ENCODE measurements at places on chromosomes 3 and 15.

DNA sequence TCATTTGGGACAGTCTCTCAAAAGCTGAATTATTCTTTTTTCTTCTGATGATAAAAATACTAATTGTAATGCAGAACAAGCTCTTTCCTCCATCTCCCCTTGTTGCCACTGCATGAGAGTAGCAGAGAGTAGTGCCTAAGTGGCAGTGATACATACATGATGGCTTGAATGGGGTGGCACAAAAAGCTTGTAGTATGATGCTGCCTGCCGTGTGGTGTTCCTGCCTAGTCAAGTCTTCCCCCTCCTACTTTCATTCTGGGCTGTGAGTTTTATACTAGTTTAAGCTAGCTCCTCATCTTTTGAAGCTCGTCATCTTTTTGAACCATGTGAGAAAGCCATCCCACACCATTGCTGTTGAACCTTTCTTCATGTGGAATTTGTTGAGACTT, 230.5 kb downstream of the NFKBIZ start:
- no peak for DNase-seq

DNA sequence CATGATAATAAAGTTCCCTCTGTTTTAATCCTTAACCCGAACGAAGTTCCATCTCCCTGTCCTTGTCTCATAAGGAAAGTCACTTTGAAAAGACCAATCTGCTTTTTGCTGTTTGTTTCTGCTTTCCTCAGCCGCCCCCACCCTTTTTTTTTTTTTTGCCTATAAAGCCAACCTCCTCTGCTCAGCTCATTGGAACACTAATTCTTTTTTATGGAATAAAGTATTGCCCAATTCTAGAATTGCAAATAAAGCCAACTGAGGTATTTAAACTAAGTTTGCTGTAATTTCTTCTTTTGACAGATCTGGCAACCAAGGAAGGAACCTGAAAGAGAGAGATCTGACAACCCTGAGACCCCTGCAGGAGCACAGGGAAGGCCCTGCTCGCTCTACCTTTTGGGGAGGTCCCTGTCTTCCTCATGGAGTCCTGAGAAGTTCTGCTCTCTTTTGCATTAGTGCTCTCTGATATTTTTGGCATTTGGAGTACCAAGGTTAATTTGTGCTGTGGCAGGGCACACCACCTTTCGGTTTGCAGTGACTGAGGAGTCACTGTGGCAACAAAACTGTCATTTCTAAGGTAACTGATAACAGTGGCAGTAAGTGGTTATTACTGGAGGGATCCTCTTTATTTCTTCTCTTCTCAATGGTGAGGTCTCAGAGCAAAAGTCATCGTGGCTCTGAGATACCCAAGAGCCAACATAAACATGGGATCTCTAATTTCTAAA, 35.2 kb upstream of the TRPM1 start:
- DNase-seq, result no peak

- no peak for DNase-seq
Observed at GRCh38 chr15:26037369-26037768, 174.2 kb upstream of the ATP10A start.

DNA sequence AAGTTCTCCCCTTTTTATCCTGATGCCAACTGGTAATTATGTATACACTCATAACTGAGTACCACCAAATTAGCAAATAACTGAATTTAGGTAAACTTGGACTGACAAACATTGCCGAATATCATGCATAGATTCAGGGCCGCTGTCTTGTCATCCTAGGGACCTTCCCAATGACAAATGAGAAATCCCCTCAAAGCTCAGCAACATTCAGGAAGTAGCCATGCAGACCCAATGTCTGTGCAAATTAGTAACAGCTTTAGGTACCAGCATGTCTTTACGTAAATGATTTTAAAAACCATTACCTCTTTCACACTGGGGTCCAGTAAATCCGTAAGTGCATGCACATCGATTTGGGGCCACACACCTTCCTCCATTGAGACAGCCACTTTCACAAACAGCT, 49.5 kb downstream of the FBN1 start:
- no peak for DNase-seq

GRCh38 chr15:25582886-25583285, 144.1 kb upstream of the UBE3A start:
- no peak for DNase-seq

DNA sequence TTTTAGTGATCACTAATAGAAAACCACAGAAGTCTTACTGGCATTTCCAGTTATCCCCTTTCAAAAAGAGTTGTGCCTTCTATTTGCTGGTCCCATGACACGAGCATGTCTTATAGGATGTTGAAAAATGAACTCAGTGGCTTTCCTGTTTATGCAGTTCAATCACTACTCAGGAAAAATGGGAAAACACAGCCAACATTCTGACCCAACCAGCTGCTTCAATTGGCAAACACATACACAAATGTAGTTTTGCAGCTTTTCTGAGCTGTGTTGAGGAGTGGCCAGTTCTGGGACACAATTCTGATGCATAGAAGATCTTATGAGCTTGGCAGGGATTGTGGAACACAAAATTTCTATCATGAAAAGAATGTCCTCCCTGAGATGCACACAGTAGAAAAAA, 40.3 kb downstream of the FSTL1 start:
- no peak for DNase-seq

DNA sequence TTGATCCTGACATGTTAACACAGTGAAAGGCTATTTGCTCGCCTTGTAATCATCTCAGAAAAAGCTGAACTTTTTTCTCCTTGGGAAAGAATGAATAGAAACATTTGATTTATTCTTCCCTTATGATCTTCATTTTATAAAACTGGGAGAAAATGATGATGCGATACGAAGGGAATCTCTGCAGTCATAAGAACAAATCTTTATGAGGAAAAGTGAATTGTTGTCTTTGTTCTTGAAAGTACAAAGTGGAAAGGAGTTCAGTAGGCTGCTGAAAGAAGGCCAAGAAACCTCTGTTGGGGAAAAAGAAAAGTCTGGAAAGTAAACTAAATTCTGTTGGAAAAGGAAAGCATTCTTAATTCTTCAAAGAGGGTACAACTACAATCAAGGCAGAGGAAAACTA, 248.8 kb downstream of the NSUN3 start:
- DNase-seq, result no peak

GRCh38 chr3:53880396-53881345, 1.3 kb downstream of the ACTR8 start:
- no peak for DNase-seq

- no peak for DNase-seq
Observed at GRCh38 chr15:66323312-66323928, 30.1 kb downstream of the DIS3L start.

Measured in CD4-positive, CD25-positive, alpha-beta regulatory T cell (primary cell).